Stimulated activated CD8-positive, alpha-beta memory T cell treated with anti-CD3 and anti-CD28 coated beads, Interleukin-2, amount 100 ng/mL, for 1 hour (primary cell): ENCODE measurements at places on chromosomes 5 and 9.

GRCh38 chr9:91059713-91060112 lies 258.1 kb downstream of the SYK start:
- no peak for DNase-seq

GRCh38 chr5:176474476-176474875 lies 26.3 kb downstream of the FAF2 start:
- no peak for DNase-seq

DNA sequence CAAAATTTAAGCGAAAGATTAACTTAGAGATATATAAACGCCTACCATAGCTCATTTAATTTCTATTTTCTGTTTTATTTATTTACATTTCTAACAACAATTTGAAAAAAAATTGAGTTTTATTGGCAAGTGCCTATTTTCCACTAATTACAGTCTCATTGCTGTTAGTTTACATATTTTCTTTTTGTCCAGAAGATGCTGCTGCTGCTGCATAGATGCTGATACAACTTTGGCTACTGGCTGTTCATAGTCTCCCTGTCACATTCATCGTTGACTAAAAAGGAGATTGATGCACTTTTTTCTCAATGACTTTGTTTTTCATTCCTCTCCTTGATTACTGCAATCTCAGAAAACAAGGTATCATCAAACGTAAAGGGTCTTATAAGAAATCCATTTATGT lies 235.4 kb downstream of the CDH9 start:
- DNase-seq, result no peak

- DNase-seq, result no peak
These were observed 993.9 kb upstream of the ACO1 start for GRCh38 chr9:31390403-31391025.

DNA sequence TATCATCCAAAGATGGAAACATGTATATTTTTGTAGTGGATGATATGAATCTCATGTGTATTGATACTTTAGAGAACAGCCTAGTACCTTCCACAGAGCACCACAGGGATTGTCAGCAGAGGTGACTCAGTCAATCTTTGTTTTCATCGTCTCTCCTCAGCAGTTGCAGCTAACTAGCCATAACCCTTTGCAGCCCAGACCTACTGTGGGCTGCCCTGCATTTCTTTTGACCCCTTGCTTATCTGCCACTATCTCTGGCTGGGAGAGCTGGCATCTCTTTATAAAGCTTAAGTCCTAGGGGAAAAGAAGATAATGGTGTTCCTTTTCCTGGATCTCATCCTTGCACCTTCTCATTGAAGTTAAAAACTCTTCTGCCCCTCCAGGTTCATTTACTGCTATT lies 28.7 kb downstream of the HMGCR start:
- DNase-seq, result no peak

DNA sequence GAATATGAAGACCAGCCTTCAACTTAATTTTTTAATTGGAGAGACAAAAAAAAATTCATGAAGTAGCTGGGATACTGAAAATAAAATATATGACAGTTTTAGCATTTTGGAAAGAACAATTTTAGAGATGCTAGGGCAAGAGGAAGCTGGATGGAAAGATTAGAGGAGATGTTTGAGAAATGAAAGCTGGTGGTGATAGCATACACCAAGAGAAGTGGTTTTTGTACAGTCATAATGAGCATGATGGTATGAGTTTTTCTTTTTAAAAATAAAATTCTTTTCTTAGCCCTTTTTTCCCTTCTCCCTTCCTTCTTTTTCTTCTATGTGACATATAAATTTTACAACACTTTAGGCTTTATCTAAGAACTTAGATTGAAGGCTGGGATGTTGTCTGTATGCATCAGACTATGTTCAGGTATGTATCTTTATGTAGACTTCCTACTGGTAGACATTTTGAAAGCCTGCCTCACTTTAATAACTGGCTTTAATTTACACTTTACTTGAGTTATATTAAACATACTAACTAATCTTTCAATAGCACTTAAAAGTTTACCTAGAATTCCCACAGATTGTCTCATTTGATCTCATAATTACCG lies 522.5 kb downstream of the TLE4 start:
- DNase-seq, result no peak

DNA sequence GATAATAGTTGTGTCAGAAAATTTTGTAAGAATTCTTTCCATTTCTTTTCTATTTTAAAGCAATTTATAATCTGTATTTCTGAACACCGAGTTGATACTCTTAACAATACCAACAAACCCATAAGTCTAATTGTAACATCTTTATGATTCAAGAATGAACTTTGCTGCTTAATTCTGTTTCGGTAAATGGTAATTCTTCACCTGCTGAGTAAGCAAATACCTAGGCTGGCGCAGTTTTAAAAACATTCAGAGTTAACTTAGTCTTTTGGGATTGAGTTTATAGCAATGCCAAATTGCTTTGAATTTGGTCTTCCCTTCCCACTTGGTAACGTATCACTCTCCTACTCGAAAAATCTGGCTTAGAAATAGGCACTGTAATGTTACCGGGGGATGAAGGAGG lies 223.0 kb downstream of the MARCHF11 start:
- DNase-seq, result no peak

DNA sequence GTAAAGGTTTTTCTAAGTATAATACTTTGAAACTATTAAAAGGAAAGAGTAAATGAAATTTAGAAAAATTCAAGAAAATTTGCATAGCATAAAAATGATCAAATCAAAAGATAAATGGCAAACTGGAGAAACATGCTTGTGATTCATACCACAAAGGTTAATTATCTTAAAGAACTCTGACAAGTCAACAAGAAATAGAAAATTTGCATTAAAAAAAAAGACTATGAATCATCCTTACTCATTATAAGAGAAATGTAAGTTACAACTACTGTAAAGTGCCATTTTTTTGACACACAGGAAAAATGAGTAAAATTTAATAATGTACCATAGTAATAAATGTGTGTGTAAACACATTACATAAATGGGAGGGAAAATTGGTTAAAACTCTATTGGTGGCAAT lies 624.4 kb upstream of the C9orf72 start:
- no peak for DNase-seq

- no peak for DNase-seq
These were observed 53.1 kb upstream of the DAB2IP start for GRCh38 chr9:121598167-121598964.

GRCh38 chr9:113853333-113853732 lies 22.8 kb upstream of the ZNF618 start:
- DNase-seq, result no peak

DNA sequence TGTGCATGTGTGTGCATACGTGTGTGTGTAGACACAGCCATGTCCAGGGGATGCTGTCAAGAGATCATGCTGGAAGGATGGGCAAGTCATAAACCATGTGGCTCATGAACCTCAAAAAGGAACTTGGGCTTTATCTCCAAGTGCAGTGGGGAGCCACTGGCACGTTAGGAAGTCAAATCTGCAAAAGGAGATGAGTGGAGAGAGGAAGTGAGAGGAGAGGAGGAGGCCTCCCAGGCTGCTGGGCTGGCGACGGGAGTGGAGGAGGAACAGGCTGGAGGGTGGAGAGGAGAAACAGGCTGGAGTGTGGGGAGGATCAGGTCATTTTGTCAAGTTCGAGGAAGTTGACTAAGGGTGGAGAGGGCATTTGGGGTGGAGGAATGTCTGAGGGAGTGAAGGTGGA lies 29.2 kb upstream of the TIFAB start:
- DNase-seq, result no peak

- DNase-seq, result no peak
These were observed 158.4 kb downstream of the COL23A1 start for GRCh38 chr5:178431782-178432165.

GRCh38 chr9:79757881-79758669 lies 186.3 kb downstream of the TLE4 start:
- DNase-seq, result no peak

- DNase-seq, result no peak
These were observed 419.8 kb downstream of the DMRT2 start for GRCh38 chr9:1469996-1470395.

DNA sequence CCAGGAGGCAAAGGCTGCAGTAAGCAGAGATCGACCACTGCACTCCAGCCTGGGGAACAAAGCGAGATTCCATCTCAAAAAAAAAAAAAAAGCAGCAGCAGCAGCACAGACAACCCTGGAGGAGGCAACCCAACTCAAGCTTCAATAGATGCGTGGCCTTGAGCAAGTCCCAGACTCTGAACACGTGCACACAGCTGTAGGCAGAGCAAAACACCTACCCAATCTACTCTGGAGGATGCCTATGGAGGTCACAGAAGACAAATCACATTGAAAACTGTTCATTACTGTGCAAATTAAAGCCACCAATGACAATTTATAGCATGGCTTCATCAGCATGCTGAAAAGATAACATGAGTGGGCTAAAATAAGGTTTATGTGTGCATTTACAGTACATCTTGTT lies 7.2 kb downstream of the TLE1 start:
- no peak for DNase-seq

GRCh38 chr9:81474792-81475191 lies 214.6 kb downstream of the TLE1 start:
- DNase-seq, result no peak

- no peak for DNase-seq
These were observed 180.7 kb downstream of the ERCC6L2 start for GRCh38 chr9:96056226-96056625.

- no peak for DNase-seq
These were observed 82.6 kb downstream of the ADRB2 start for GRCh38 chr5:148909040-148909439.

GRCh38 chr5:168137265-168137664 lies 154.2 kb upstream of the WWC1 start:
- no peak for DNase-seq
